Diencephalon (tissue), 1 donor: ENCODE measurements at places on chromosomes 7 and 10. TPM values are rescaled to one million over a fixed set of nuclear protein-coding genes. Genes with fewer than 3 reads are reported as not detected.

Gene COL28A1
- 1.4 TPM for total RNA-seq

Gene GPNMB
- total RNA-seq: 7.2 TPM

Gene MMD2
- total RNA-seq: 8.5 TPM

Gene GAD2
- total RNA-seq: 40.1 TPM

Gene GNAT3
- total RNA-seq: not detected

Gene SPAG6
- total RNA-seq: 11.1 TPM

Gene HERPUD2
- 24.0 TPM for total RNA-seq

Gene NRG3
- 26.3 TPM for total RNA-seq

Gene SAP25
- not detected for total RNA-seq

Gene TRPV5
- total RNA-seq: 0.23 TPM

Gene PMS2
- 33.9 TPM for total RNA-seq

Gene STAM
- total RNA-seq: 46.1 TPM

Gene C10orf88
- total RNA-seq: 20.3 TPM

Gene IDI1
- total RNA-seq: 156 TPM

Gene GIGYF1
- 16.4 TPM for total RNA-seq

Gene CABCOCO1
- 5.5 TPM for total RNA-seq

Gene CYP2W1
- total RNA-seq: not detected

Gene SDK1
- 18.9 TPM for total RNA-seq

Gene CAV1
- 10.6 TPM for total RNA-seq

Gene OR2A12
- total RNA-seq: not detected

Gene SKAP2
- 17.5 TPM for total RNA-seq

Gene ATOH7
- 0.69 TPM for total RNA-seq

Gene CHST15
- total RNA-seq: 12.0 TPM
